ENCODE measurements at places on chromosomes 1 and 21. TPM values are rescaled to one million over a fixed set of nuclear protein-coding genes. Genes with fewer than 3 reads are reported as not detected.

Gene BARHL2
- total RNA-seq, result not detected

Gene FCGR2B
- 42.4 TPM for total RNA-seq

Gene MTMR11
- 3.9 TPM for total RNA-seq

Gene SPRR2B
- total RNA-seq, result not detected

Gene CHD5
- 0.39 TPM for total RNA-seq

Gene SERINC2
- total RNA-seq, result 2.4 TPM

Gene F13B
- not detected for total RNA-seq

Gene CHAF1B
- 1.4 TPM for total RNA-seq

Gene LSM10
- 59.2 TPM for total RNA-seq

Gene SPATA1
- total RNA-seq, result 0.77 TPM

Gene C1QA
- total RNA-seq, result 254 TPM

Gene AGBL4
- 3.1 TPM for total RNA-seq

Gene DIPK1A
- 7.4 TPM for total RNA-seq

Gene FCER1G
- total RNA-seq, result 92.7 TPM

Gene CRYAA
- total RNA-seq, result not detected

Gene TRAPPC3
- 53.3 TPM for total RNA-seq

Gene CHRM3
- 0.18 TPM for total RNA-seq

Gene NEGR1
- 18.8 TPM for total RNA-seq

Gene CFHR4
- total RNA-seq, result not detected
